ENCODE measurements at places on chromosomes 5 and 9. TPM values are rescaled to one million over a fixed set of nuclear protein-coding genes. Genes with fewer than 3 reads are reported as not detected.

CCNI2 gene
- not detected for polyA plus RNA-seq

ANGPTL2 gene
- polyA plus RNA-seq = 13.4 TPM

DPYSL3 gene
- 103 TPM for polyA plus RNA-seq

PDE6A gene
- 0.13 TPM for polyA plus RNA-seq

TRMT10B gene
- polyA plus RNA-seq = 9.0 TPM

IL4 gene
- polyA plus RNA-seq = not detected

ZNF366 gene
- polyA plus RNA-seq = not detected

PCDHA11 gene
- polyA plus RNA-seq = not detected

CDKN2B gene
- 12.9 TPM for polyA plus RNA-seq

NAIP gene
- 5.9 TPM for polyA plus RNA-seq

PCDHGB1 gene
- polyA plus RNA-seq = 0.92 TPM

VCAN gene
- 21.5 TPM for polyA plus RNA-seq

SPATA31C1 gene
- not detected for polyA plus RNA-seq

PFN3 gene
- not detected for polyA plus RNA-seq

SPARC gene
- 1,151 TPM for polyA plus RNA-seq

GPX3 gene
- polyA plus RNA-seq = 520 TPM

ANKRD31 gene
- 0.13 TPM for polyA plus RNA-seq

TEX48 gene
- polyA plus RNA-seq = not detected

FGFR4 gene
- polyA plus RNA-seq = 0.50 TPM

RGS7BP gene
- polyA plus RNA-seq = 0.92 TPM

MYORG gene
- 1.6 TPM for polyA plus RNA-seq

Data from aorta (tissue), 5 donors.